CD4-positive, alpha-beta T cell treated with Interleukin-4 for 1 hour (primary cell): ENCODE measurements at places on chromosomes 3 and 15.

GRCh38 chr3:107201146-107201545 is 176.1 kb upstream of the CCDC54 start:
- no peak for DNase-seq

GRCh38 chr3:183085634-183086390 is 13.5 kb downstream of the MCCC1 start:
- no peak for DNase-seq

DNA sequence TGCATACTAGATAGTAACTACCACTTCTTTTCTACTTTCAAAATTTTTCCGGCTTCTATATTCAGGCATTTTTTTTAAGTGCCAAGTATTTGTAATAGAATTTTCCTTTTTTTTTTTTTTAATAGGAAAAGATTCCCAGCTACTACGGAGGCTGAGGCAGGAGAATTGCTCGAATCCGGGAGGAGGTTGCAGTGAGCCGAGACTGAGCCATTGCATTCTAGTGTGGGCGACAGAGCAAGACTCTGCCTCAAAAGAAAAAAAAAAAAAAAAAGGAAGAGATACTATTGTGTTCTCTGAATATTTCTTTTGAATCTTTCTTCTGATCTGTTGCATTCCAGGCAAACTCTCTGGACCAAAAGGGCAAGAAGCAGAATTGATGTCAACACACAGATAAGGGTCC is 557.3 kb downstream of the FGF12 start:
- no peak for DNase-seq

DNA sequence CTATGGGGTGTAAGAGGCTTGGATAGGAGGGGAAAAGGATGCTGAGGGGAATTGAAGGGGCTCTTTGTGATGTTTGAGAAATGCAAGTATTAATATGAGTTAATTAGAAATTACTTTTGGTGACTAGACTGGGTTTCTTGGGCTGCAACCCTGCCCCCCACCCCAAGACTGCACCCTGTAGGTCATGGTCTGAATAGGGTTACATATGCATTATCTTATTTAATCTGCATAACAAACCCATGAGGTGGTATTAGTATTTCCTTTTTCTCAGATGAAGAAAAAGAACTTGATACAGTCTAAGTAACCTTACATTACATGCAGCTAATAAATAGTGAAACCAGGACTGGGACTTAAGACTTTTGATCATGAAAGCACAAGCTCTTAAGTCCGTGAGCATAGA is 5.6 kb upstream of the ZBTB38 start:
- no peak for DNase-seq

- DNase-seq = no peak
These were observed 83.1 kb downstream of the CGGBP1 start for GRCh38 chr3:87975716-87976115.

DNA sequence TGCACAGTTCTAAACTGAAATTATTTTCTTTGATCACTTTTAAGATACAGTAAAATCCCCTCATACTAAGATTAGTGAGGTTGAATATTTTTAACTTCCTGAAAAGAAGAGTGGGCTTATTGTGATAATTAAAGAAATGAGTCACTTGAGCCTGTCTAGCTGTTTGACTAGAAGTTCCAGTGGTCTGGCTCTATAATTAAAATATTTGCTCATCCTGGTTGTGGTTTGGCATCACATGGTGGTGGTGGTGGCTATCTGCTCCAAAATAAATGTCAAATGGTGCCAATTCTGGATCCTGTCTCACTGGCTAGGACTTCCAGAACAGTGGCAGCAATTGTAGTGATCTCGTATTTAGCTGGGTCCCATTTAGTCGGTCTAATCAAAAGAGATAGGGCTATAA is 8.6 kb upstream of the TEX9 start:
- no peak for DNase-seq

GRCh38 chr15:67506775-67507747 is 13.9 kb upstream of the C15orf61 start:
- DNase-seq = no peak

DNA sequence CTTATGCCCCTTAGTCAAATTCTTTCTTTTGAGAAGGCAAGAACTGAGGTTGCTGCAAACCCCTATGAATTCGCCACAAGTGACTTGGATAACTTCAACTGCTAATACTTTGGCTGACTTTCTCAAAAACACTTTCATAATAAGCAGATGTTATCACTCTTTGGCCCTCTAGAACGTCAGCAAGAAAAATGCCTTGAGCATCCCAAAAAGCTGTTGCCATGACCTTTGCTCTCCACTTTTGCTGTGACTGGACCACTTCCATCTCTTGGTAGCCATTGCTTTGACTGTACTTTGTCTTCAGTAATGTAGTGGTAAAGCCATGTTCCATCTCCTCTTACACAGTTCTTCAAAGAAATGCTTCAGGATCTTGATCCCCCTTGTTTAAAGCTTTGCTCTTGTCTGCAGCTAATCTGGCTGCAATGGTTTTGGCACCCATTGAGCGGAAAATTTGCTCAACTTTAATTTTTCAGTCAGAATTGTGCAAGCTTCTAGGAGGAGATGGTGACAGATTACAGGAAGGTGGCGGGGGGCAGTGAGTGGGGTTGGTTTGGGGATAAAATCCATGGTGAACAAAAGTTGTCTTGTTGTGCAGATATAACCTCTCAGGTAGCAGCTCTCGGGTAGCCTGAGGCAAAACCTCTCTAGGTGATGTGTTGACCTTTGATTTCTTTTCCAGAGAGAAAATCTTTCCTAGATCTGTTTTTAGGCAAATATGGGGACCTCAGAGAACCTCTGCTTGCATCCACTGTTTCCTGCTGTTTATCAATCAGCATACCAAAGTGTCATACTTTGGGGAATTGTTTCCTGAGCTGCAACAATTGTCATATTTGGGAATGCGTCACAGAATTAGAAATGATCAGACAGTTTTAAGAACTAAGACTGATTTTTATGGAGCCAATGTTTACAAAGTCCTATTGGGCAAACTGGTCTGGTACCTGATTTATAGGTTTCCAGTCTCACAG is 83.6 kb downstream of the CCR1 start:
- DNase-seq = no peak

GRCh38 chr3:38017445-38018295 is 11.8 kb downstream of the PLCD1 start:
- no peak for DNase-seq

- DNase-seq = no peak
These were observed 26.7 kb downstream of the SSUH2 start for GRCh38 chr3:8617921-8618320.

- DNase-seq = no peak
These were observed 391.3 kb downstream of the TIGIT start for GRCh38 chr3:114685161-114685560.

DNA sequence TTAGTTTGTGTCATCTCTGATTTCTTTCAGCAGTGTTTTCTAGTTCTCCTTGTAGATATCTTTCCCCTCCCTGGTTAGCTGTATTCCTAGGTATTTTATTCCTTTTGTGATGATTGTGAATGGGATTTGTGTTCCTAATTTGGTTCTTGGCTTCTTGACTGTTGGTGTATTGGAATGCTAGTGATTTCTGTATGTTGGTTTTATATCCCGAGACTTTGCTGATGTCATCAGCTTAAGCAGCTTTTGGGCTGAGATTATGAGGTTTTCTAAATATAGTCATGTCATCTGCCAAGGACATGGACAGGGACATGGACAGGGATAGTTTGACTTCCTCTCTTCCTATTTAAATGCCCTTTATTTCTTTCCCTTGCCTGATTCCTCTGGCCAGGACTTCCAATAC is 35.8 kb downstream of the MYO9A start:
- DNase-seq = no peak

DNA sequence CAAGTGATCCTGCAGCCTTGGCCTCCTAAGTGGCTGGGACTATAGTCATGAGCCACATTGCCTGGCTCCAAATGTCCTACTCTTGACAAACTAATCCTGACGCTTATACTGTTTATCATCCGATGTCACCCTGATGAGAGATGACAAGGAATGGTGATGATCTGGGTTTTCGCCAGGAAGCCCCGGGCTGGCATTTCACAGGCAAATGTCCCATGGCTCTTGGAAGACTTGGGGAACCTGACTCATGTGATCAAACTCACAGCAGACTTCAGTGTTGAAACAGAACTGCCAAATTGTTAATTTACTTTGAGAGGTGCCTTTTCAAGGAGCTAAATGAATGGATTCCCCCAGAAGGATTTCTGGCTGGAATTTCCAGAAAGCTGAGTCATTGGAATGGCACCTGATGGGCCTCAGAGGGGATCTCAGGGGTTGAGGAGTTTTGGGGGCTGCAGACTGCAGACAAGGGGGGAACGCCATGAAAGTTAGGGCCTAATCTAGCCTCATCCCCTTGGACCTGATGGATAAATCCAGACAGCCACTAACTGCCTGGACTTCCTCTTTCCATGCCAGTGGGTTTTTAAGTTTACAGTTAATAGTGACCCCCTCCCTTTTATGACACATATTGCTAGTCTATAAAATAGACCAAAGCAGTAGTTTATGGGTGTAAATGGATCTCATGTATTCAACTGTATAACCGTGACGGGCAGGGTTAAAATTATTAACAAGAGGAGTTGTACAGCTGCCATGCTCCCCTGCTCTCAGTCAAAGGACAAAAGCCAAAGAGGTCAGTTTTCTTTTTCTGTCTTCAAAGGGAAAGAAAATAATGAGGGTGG is 146.6 kb downstream of the CHSY1 start:
- DNase-seq = no peak

DNA sequence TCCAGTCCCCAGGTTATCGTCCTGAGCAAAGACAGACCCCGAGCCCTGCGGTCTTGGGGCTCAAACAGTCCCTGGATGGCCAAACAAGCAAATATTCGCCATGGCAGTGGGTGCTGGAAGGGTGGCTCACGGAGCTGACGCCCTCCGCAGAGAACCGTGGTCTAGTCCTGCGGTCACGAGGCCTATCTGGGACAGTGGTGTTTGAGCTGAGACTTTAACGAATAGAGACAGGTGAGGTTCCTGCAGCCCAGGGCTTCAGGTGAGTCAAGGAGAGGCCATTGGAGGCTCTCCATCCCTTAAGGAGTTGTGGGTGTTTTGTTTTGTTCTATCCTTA is 399 bp upstream of the SUCLG2 start:
- no peak for DNase-seq

- DNase-seq = no peak
These were observed 17.8 kb upstream of the NR2E3 start for GRCh38 chr15:71792521-71792920.

DNA sequence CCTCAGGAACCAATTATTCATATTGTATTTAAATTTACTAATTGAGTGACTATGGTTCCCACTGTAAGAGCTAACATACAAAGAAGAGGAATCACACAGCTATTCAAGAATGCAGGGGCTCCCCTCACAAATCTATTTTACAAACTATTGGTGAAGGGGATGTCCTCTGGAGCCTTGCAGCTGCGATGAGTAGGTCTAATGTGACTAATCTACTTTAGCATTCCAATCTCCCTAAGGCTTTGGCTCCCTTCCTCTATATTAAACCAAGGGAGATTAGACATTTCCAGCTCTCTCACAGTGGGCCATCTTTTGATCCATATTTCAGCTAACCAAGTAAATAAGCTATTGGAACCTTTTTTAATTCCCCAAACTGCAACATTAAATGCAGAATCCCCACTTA is 514.2 kb upstream of the BCHE start:
- no peak for DNase-seq

DNA sequence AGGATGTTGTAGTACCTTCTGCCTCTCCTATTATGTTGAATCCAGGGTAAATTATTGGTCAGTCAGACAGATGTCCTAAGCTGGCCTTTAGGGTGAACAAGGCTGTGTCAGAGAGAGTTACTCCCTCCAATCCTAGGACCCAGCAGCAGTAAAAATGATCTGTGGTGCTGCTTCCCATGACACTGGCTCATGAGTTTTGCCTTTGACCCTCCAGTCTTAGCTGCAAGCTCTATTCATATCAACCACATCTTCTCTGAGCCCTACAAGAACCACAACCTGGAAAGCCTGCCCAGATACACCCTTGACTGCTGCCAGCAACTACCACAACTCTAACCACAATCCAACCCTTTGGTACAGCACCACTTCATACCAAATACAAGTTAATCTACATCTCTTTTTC is 27.2 kb upstream of the PHLDB2 start:
- DNase-seq = no peak

DNA sequence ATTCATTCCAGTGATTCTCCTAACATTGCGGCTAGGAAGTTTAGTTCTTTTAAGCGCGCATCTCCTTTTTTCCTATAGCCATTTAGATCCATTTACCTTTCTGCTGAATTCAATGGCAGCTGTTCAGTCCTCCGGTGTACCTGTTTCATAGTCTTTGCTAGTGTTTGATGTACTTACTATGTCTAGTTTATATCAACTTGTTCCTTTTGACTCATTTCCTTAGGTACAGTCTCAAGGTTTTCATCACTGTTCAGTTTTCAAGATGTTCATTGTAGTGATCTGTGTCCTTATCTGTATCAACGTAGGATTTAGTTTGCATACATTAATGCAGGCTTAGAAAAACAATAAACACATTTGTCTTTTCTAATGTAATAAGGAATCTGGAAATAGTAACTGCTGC is 59.0 kb upstream of the MBNL1 start:
- no peak for DNase-seq

GRCh38 chr15:93200081-93200836 is 111.2 kb upstream of the RGMA start:
- no peak for DNase-seq

DNA sequence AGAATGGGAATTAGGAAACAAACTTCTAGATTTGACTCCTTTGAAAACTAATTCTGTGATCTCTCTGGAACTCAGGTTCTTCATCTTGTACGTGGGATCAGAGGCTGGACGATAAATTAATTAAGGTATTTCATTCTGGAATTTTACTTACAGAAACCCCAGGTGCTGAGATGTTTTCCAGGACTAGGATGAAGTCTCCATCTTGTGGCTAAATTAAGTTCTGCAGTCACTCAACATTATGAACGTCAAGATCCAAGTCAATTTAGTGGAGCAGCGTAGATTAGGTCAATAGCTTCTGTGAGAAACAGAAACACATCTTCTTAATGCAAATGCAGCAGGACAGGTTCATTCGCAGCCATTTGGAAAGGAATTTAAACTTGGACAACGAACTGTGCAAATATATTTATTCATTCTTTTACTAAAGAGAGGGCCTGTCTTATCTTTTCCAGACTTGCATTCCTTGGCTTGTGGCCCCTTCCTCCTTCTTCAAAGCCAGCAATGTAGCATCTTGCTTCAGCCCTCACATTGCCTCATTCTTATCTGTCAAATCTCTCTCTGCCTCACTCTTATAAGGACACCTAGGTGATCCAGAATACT is 26.7 kb upstream of the TMC3 start:
- DNase-seq = no peak

- DNase-seq = no peak
These were observed 42.0 kb downstream of the SST start for GRCh38 chr3:187628169-187628568.

DNA sequence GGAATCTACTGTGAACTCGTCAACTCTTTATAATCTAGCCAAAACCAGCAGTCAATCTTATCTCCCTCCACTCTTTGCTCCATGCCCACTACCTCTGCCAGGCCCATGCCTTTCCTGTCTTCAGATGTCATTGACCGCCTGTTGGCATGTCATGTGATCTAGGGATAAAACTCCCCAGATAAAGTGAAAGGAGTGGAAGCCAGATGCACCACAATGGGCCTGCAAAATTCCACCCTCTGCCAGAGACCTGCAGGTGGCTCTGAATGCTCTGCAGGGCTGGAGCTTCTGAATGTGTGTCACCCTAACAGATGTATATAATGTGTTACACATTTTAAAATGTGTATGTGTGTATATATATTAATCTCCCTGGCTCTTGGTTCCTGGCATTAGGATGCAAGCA is 2.3 kb upstream of the CCR3 start:
- DNase-seq = no peak
